ENCODE measurements at places on chromosomes 11 and 22. TPM values are rescaled to one million over a fixed set of nuclear protein-coding genes. Genes with fewer than 3 reads are reported as not detected.

The UPB1 gene
- total RNA-seq, result not detected

The RAB38 gene
- total RNA-seq, result 3.4 TPM

The IGSF9B gene
- total RNA-seq, result 0.50 TPM

The FOLH1 gene
- total RNA-seq, result not detected

The KRTAP5-1 gene
- not detected for total RNA-seq

The SNX32 gene
- total RNA-seq, result 0.44 TPM

The RBM7 gene
- 43.2 TPM for total RNA-seq

The FXYD6 gene
- 0.37 TPM for total RNA-seq

The C11orf42 gene
- not detected for total RNA-seq

The RASL10A gene
- not detected for total RNA-seq

The FAM180B gene
- 0.12 TPM for total RNA-seq

The SLC16A8 gene
- not detected for total RNA-seq

The PTGDR2 gene
- 0.11 TPM for total RNA-seq

The DEPDC5 gene
- 14.4 TPM for total RNA-seq

The RRAS2 gene
- 113 TPM for total RNA-seq

The SYTL2 gene
- 11.5 TPM for total RNA-seq

The PANX3 gene
- total RNA-seq, result not detected

The RFPL2 gene
- total RNA-seq, result not detected

The SLC15A3 gene
- 10.6 TPM for total RNA-seq

The MYRF gene
- total RNA-seq, result 0.55 TPM

The VWCE gene
- total RNA-seq, result 0.11 TPM

The SLC22A24 gene
- total RNA-seq, result not detected
